ENCODE measurements at places on chromosomes 5 and 9. TPM values are rescaled to one million over a fixed set of nuclear protein-coding genes. Genes with fewer than 3 reads are reported as not detected.

DNA sequence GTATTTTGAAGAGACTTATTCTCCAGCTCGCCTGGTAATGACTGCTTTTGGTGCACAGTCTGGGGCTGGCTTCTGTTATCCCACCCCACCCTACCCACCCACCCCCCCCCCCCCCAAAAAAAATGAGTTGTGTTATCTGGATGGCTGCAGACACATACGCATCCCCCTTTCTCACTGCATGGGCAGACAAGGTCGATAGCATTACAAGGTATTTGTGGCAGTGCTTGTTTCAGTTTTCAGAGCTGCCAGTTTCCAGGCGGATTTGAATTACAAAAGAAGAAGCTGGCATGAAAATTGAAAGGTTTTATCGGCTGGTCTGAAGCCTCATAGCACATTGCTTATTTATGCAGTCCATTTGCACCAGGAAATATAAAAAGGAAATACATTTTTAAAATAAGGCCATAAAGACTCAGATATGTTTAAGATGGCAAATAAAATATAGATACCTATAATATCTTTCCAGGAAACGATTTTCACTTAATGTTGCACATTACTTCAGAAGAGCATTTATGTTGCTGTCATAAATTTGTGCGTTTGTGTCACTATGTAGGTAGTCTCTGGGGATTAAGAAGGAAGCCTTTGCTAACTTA lies 85.1 kb upstream of the GRHPR start:
- DNase-seq, result no peak

DNA sequence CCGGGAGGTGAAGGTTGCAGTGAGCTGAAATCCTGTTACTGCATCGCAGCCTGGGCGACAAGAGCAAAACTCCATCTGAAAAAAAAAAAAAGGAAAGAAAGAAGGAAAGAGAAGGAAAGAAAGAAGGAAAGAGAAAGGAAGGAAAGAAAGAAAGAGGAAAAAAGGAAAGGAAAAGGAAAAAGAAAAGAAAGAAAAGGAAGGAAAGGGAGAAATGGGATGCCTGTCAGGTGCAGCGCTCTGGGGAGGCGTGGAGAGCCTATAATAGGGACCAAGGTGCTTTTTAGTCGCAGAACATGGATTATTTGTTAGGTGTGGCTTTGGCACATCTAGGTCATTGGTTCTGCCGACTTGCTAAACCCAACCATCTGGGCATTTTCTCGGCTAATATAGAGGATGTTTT lies 17.9 kb downstream of the EXOSC2 start:
- DNase-seq, result no peak

DNA sequence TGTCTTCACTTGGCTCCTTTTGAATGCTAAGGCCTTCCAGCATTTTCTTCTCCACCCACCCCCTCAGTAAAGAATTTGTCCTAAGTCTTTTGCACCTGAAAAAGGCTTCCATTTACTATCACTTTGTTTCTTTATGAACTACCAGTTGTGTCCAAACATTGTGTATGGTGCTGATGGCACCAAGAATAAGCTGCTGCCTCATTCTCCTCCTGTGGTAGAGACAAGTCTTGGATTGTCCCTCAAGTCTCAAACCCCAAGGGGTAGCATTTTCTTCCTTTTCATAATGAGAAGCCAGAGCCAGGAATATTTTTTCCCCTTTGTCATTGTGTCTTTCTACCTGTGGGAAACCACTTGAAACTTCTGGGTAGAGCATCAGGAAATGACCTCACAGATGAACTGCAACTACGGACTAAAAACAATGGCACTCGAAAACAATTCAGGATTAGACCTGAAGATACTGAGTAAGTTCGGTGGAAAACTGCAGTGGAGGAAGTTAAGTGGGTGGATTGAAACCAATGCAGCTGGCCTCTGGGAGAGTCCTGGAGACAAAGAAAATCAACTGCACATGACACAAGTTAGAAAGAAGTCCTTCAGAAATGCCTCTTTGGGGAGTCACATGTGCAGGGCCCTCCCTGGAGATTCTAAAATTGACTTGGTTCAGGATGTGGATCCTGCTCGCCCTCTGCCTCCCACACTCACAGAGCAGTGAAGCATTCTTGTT lies 80.5 kb downstream of the SH3RF2 start:
- DNase-seq, result no peak

GRCh38 chr5:103894882-103895281 lies 332.3 kb upstream of the NUDT12 start:
- DNase-seq, result no peak

The ECSCR gene
- 32.3 TPM for total RNA-seq

The C5orf15 gene
- total RNA-seq, result 27.6 TPM

The CAVIN4 gene
- 0.31 TPM for total RNA-seq

The ENTREP1 gene
- 2.9 TPM for total RNA-seq

Measured in sciatic nerve (tissue), 2 donors.